ENCODE measurements at places on chromosomes 5 and 9. TPM values are rescaled to one million over a fixed set of nuclear protein-coding genes. Genes with fewer than 3 reads are reported as not detected.
A peak's percentile ranks its signal among the peaks of the same experiment; 100 is the strongest.

The CTXN3 gene
- total RNA-seq = not detected

- H3K36me3 ChIP-seq = no peaks in the 10 kb centered on the region
- H3K4me1 ChIP-seq = no peaks in the 10 kb centered on the region
- no peak for DNase-seq
- H3K27ac ChIP-seq = no peak overlapping the region
Observed at GRCh38 chr9:6029604-6030274, 14.3 kb upstream of the RANBP6 start.

DNA sequence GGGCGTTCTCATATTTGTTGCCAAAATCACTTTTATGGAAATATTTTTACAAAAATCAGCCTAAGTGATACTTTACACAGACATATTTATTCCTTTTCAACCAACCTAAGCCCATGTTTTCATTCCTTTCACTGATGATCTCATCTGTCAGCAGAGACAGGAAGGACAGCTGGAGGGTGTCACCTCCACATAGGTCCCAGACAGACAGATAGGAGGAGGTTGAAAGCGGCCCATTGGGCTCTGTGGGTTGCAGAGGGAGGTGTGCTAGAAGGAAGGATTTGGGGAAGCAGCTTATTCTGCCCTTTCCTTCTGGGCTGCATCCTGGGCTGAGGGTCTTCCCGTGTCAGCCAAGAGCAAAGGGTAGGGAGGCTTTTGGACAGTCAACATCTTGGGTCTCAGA is 26.0 kb upstream of the SEMA4D start:
- no peak overlapping the region for H3K4me3 ChIP-seq
- no peak for DNase-seq
- peaks cover 8% of the 10 kb centered on the region for H3K27me3 ChIP-seq
- peaks cover 16% of the 10 kb centered on the region for H3K4me1 ChIP-seq
- H3K27ac ChIP-seq = peak overlapping the region; percentile 50

The ZFP2 gene
- 2.2 TPM for total RNA-seq

The CNTNAP3 gene
- total RNA-seq = 12.6 TPM

DNA sequence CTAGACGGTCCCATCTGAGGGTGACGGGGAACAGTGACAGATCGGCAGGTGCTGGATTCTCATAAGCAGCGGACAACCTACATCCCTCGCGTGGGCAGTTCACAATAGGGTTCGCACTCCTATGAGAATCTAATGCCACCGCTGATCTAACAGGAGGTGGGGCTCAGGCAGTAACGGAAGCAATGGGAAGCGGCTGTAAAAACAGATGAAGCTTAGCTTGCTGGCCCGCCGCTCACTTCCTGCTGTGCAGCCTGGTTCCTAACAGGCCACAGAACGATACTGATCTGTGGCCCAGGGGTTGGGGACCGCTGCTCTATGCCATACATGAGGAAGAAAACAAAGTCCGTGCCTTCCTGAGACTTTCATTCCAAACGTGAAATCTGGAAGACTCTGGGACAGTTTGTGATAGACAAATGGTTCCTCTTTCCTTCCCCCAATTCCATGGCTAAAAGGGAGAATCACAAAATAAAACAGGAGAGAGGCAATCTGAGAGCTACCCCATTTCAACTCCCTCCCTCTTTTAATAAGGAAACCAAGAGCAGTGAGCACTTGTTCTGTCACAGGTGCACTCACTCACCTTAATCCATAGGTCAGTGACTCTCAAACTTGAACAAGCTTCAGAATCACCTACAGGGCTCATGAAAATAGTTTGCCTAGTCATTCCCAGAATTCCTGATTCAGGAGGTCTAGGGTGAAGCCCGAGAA is 12.1 kb downstream of the PDCL start:
- no peaks in the 10 kb centered on the region for H3K36me3 ChIP-seq
- peaks cover 16% of the 10 kb centered on the region for H3K4me1 ChIP-seq
- no peaks in the 10 kb centered on the region for H3K27me3 ChIP-seq
- no peak overlapping the region for H3K27ac ChIP-seq
- no peak overlapping the region for H3K4me3 ChIP-seq

DNA sequence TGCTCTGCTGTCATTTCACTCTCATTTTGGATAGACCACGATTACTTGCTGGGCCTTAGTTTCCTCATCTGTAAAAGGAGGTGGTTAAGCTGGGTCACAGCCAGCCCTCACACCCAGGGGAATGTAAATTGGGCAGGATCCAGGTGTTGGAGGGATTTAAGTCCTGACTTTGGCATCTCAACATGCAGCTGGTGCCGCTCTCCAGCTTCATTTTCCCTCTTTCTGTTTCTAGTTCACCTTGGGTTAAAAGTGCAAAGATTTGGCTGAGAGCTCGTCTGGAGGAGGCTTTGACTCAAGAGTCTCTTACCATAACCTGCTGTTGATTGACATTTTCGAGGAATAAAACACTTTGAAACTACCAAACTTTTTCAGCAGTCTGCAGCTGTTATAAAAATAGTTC is 144.3 kb upstream of the DHFR start:
- H3K27me3 ChIP-seq = peaks cover 6% of the 10 kb centered on the region
- peaks cover 15% of the 10 kb centered on the region for H3K36me3 ChIP-seq
- no peak for DNase-seq
- no peak overlapping the region for H3K4me3 ChIP-seq
- no peak overlapping the region for H3K27ac ChIP-seq
- peaks cover 15% of the 10 kb centered on the region for H3K4me1 ChIP-seq

DNA sequence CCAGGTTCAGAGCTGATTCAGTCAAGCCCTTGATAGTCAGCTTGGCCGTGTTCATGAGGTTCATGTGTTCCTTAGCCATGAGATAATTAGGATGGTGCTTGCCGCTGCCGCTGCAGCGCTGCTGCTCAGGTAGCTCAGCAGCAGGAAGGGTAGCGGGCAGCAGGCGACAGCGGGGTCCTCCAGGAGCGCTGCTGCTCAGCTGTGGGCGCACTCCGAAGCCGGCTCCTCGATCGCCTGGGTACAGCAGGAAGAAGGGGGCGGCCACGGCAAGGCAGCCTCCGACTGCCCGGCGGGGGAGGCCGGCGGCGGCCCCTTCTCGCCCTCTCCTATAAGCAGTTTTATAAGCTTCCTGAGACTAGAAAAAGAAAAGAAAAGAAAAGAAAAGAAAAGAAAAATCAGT is 1253.6 kb downstream of the EFNA5 start:
- no peak overlapping the region for H3K4me3 ChIP-seq
- DNase-seq = no peak
- no peaks in the 10 kb centered on the region for H3K36me3 ChIP-seq
- no peaks in the 10 kb centered on the region for H3K27me3 ChIP-seq
